COR-L47 (cell line): ENCODE measurements at places on chromosomes 3 and 15.

DNA sequence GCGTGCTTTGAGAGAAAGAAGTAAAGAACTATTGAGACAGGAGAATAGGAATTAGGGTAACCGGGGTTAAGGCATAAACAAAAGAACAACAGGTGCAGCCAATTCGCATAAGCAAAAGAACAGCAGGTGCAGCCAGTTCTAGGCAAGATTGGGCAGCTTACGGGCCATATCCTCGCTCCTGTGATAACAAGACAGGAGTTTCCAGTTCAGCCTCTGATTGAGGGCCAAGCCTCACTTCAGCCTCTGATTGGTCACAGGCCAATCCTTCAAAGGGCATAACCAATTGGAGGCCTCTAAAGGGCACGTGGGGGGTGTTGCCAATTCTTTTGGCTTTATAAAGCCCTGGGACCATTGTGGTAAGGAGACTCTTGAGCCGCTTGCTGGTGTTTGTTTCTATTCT, 143.5 kb downstream of the GADL1 start:
- DNase-seq: peak; percentile 15

DNA sequence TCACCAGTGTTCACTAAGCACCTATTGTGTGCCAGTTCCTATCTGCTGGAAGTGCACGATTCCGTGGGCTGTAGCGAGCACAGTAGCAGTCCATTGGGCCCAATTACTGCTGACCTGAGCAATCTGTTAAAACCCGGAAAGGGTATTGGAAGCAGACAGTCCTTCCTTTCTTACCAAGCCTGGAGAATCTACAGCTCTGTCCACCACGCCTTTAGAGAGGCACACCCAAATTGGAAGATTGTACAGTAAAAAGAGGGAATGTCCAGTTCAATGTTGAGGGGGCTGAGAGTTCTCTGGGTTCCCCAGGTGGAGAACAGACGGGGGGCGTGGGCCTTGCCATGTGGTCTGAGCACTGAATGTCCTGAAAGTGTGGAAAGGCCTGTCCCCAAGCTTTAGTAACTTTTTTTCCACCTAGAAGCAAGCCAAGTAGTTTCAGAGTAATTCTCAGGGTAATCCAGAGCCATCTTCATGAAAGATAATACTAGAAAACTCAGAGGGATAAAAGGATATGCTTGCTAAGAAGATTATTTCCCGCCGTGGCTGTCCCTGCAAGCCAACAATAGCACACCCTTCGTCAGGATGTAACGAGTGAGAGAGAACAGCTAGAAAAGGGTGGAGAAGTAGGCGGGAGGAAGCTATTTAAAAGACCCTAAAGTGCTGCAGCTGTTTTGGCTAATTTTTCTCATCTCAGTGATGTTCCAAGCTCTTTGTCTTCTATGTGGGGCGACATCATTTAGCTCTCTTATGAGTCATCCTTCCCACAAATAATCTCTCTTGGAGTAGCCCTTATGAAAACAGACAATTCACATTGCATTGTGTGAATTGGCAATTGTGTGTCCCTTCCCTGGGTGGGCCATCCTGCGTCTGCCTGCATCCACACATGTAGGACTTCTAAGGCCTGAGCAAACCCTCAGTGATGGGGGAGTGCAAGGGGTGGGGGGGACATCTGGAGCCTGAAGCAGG, 181.0 kb downstream of the ATG7 start:
- no peak for DNase-seq

- no peak for DNase-seq
Observed at GRCh38 chr3:76585794-76586392, 454.0 kb upstream of the ROBO2 start.

DNA sequence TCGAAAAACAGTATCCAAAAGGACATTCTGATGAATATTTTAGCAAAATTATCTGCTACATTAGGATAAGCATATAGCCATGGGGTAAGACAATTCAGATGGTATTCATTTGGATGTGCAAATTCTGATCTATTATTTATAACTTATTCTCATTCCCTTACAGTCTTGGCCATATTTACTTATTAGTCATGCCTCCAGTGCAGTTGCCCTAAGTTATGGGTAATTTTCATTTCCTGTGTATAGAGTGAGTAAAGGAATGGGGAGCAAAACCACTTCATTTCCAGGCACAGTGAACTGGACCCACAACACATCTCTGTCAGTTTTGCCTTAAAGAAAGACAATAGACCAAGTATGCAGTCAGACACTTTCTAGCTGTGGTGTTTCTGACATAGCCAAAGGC, 134.3 kb downstream of the POLQ start:
- no peak for DNase-seq

DNA sequence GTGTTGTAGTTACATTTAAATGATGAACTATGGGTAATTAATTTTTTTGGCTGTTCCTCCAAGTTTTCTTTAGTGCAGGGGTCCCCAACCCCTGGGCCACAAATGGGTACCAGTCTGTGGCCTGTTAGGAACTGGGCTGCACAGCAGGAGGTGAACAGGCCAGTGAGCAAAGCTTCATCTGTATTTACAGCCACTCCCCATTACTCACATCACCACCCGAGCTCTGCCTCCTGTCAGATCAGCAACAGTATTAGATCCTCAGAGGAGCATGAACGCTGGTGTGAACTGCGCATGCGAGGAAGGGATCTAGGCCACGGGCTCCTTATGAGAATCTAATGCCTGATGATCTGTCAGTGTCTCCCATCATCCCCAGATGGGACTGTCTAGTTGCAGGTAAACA, 75.9 kb upstream of the RPL35A start:
- DNase-seq: no peak

DNA sequence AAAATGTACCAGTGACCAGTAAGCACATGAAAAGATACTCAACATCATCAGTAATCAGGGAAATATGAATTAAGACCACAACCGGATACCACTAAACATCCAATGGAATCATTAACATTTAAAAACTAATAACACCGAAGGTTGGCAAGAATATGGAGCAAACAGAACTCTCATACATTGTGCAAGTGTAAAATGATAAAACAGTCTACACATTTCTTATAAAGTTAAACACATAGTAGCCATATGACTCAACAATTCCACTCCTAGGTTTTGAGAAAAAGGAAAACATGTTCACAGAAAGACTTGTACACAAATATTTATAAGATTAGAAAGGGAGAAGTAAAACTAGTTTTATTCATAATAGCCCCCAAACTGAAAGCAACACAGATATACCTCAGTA, 60.3 kb upstream of the SLCO2A1 start:
- no peak for DNase-seq

GRCh38 chr15:58203537-58203936, 65.4 kb downstream of the AQP9 start:
- DNase-seq: no peak

- DNase-seq: no peak
Observed at GRCh38 chr3:16936676-16937230, 52.0 kb downstream of the PLCL2 start.

DNA sequence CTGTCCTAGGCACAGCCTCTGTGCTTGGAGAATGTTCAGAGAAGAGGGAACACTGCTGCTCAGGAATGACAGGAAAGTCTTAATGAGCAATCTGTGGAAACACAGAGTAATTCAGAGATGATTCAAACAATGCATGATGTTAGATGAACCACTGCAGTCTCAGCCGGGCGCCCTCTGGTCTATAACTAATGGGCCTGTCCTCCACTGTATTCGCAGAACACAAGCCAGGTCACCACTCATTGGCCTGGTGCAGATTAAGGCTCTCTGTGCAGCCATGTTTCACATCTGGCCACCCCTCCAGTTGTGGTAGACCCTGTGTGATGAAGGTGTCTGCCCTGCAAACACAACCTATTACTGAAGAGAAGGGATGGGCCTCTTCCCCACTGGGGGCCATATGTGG, 281.7 kb upstream of the ROPN1 start:
- DNase-seq: no peak

GRCh38 chr3:188437926-188438325, 284.0 kb downstream of the LPP start:
- no peak for DNase-seq

DNA sequence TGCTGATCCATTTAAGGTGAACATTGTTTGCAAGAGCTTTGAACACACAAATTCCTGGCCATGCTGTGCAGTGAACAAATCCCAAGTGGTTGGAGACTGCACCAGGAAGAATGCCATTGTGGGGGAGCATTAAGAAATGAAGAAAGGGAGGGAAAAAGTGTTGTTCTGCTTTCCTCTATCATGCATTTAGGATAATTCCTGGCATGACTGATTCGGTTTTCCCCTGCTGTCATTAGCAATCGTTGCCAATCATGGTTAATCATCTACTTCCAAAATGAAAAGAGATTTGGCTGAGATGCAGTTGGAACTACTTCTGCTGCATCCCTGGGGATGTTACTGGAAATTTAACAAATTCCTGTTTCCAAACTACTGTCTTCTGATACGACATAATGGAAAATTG, 73.7 kb upstream of the ZPLD1 start:
- no peak for DNase-seq

GRCh38 chr3:49248840-49249227, 28.2 kb downstream of the C3orf62 start:
- DNase-seq: no peak

DNA sequence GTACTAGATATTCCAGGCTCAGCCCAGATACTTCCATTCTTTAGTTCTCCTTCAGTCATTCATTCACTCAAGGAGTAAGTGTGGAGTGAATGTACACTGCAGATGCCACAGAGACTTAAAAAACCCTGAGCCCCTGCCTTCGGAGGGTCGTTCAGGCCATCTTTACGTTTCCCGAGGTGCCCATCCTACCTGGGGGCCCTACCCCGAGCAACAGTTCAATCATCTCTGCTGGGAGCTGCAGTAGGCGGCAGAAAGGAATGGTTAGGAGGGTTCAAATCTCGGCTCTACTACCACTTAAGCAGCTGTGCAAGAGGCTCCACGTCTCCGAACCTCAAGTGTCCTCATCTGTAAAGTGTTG, 613 bp downstream of the SEC13 start:
- no peak for DNase-seq

- DNase-seq: no peak
Observed at GRCh38 chr3:141845407-141846049, 30.9 kb upstream of the ATP1B3 start.

DNA sequence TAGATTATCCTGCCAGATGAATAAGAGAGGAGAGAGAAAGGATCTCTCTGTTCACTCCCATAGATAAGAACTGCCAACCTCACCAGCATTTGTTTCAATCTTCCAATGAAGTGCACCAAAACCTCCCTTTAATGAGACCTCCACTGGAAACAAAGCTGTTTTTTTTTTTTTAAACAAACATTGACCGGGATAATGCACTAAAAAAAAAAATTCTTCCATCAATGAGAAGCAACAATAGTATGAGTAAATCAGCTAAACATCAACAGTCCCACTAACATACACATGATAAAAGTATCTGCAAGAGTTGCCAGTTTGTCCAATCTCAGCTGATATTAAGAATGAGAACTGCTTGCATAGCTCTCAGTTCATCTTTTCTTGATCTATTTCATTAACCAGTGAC, 19.9 kb downstream of the TJP1 start:
- DNase-seq: no peak

GRCh38 chr15:82646250-82647044, 716 bp downstream of the CPEB1 start:
- peak; percentile 74 for DNase-seq

DNA sequence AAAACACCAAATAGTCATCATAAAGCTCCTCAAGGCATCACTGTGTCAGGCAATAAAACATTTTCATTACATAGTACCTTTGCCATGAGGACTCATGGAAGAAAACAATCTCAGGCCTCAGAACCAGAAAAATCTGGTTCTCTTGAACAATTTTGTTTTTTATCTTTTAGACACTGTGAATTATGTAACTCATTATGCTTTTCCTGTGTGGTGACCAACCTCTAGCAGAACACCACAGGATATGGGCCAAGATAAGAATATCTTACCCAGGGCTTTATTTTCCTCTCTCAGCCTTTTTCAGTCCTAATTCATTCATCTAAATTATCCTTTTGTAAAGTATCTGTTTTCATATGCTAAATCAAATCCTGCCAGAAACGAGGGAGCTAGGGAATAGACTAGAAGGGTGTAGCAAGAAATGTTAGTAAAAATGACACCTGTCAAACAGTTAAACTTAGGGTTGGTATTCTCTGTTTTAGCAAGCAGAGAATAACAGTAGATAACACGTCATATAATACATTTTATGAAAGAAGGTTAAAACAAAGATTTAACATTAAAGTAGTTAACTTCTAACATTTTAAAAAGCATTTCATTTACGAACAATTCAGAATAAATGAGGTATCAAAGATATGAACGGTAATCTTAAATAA, 111.1 kb downstream of the FBXL22 start:
- DNase-seq: no peak

DNA sequence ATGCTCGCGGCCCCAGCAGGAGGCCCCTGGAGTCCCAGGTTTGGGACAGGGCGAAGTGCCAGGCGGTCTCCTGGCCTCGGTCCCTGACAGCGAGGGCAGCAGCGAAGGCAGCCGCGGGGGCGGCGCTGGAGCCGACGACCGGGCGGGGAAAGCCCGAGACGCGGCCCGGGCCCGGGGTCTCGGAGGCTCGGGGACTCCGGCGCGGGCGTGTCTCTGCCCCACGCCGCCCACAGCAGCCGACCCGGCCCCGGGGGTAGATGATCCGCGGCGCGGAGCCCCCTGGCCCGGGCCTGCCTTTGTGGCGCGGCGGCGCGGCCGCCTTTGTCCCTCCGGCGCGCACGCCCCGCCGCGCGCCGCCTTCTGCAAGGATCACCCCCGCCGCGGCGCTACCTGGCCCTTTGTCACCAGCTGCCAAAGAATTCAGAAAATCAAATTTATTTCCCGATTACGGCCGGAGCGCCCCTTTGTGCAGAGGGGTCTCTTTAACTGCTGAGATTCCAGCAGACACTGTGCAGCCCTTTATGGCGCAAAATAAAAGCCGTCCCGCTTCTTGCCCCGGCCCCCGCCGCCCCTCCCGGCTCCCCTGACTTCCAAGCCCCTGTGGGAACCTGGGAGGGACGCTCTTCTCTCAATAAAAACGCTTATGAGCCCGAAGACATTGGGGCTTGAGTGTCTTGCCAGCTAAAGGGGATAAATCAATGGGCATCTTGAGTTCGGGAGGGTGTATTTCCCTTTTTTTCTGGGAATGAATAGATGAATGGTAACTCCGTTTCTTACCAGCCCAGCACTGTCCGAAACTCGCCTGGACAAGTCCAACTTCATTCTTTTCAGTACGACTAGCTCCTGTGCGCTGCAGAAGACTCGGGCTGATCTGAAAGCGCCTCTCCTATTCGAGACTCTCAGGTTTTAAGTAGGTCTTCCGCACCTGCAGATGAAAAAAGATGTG, 68.4 kb downstream of the HES1 start:
- peak; percentile 63 for DNase-seq

DNA sequence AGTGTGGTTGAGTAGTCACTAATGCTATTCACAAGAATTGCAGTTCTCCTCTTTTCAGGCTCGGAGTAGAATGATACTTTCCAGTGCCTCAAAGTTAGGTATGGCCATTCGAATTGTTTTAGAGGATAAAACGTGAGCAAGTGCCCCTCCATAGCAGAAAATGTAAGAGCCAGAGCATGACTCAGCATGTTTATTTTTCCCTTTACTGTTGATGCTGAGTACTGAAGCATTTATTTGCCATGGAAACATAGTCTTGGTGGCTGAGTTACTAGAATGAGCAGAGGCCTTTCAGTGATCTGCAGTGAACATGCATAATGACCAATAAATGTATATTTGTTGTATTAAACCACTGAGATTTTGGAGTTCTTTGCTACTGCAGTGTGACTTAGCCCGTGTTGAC, 540.6 kb downstream of the NLGN1 start:
- peak; percentile 73 for DNase-seq
